ENCODE measurements at places on chromosomes 1 and 21. TPM values are rescaled to one million over a fixed set of nuclear protein-coding genes. Genes with fewer than 3 reads are reported as not detected.

UBE2U gene
- not detected for total RNA-seq

GRCh38 chr1:18199462-18199861 lies 91.9 kb downstream of the IGSF21 start:
- DNase-seq = no peak

DNA sequence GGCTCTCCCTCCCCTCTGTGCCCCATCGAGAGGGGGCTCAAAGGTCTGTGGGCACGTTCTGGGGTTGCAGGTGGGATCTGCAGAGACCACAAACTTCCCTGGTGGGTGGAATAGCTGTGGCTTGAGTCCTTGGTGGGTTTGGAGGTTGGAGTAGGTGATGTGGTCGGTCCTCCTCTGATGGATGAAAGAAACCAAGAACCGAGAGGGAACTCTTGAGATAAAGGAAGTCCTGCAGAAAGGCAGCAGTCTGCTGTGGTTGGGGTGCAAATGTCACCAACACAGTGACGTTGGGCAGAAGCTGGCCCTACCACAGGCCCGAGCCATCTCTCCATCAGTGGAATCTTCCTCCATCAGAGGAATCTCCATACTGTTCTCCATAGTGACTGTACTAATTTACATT lies 171.8 kb downstream of the FCRL5 start:
- DNase-seq = no peak

VASH2 gene
- 1.00 TPM for total RNA-seq

GRCh38 chr1:245330951-245331350 lies 176.2 kb downstream of the KIF26B start:
- no peak for DNase-seq

GRCh38 chr1:147214325-147214724 lies 10.8 kb downstream of the FMO5 start:
- DNase-seq = no peak

GRCh38 chr1:87723193-87723592 lies 394.5 kb downstream of the LMO4 start:
- DNase-seq = no peak

DNA sequence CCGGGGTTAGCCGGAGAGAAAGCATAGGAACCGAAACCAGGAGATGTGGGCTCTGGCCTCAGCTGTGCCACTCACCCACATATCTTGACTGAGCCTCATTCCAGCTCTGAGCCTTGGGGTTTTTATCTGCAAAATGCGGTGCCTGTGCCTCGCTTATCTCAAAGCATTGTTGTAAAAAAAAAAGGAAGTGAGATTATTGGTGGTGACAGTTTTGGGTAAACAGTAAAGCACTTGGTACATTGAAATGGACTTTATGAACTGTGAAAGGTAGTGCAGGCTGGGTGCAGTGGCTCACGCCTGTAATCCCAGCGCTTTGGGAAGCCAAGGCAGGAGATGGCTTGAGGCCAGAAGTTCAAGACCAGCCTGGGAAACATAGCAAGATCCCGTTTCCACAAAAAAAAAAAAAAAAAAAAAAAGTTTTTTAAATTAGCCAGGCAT lies 3.8 kb downstream of the PTAFR start:
- peak; percentile 41 for DNase-seq

- DNase-seq = no peak
Measured at GRCh38 chr1:75986478-75986877, 54.3 kb upstream of the ASB17 start.

MPL gene
- total RNA-seq = not detected

DNA sequence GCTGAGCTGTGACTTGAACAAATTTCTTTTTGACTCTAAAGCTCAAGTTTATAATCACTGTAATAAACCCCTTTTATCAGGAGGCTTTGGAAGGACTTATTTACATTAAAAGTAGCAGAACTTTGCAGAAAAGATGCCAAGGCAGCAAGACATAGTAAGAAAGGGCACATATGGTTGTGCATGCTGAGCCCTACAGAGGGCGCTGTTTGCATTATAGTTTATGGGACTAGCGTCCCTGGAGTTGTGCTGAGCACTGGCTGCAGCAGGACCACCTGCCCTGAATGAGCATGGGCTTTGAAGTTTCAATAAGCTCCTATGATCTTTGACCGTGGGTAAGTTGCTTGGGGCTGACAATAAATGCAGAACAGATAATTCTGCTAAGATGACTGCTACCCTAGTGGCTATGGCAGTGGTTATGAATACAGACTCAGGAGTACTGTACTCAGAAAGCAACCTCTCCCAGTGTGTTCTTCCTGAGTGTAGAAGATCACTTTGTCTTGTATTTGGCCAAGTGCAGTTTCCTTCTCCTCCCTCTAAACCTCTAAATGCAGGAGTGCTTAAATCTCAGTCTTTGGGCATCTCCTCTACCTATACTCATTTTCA lies 45.4 kb upstream of the USP1 start:
- peak; percentile 62 for DNase-seq

ATP1A2 gene
- not detected for total RNA-seq

LCE3E gene
- not detected for total RNA-seq

DNA sequence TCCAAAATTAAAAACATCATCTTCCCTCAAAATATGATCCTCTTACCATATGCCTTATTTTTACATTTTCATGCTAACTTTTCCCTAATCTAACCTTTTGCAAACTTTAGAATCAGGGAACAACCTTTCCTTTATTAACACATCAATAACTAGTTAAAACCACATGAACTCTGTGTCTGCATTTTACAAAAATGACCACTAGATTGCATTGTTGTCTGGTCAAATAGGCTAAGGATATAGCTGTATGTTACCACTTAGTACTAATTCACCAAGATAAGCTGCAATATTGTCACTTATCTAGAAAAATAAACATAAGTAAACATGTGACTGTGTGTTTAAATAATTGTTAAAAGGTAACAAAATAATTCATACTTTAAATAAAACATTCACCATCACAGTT lies 82.3 kb downstream of the DENND1B start:
- DNase-seq = peak; percentile 15

- no peak for DNase-seq
Measured at GRCh38 chr1:101959456-101959855, 37.3 kb downstream of the OLFM3 start.

GRCh38 chr1:209023790-209024189 lies 559.7 kb upstream of the CAMK1G start:
- DNase-seq = no peak

- no peak for DNase-seq
Measured at GRCh38 chr1:153058826-153059784, 1.8 kb upstream of the SPRR2A start.

LRRC53 gene
- total RNA-seq = not detected

- no peak for DNase-seq
Measured at GRCh38 chr1:161770250-161770649, 4.1 kb downstream of the ATF6 start.

- DNase-seq = no peak
Measured at GRCh38 chr1:90881034-90881433, 140.8 kb downstream of the ZNF644 start.

DNA sequence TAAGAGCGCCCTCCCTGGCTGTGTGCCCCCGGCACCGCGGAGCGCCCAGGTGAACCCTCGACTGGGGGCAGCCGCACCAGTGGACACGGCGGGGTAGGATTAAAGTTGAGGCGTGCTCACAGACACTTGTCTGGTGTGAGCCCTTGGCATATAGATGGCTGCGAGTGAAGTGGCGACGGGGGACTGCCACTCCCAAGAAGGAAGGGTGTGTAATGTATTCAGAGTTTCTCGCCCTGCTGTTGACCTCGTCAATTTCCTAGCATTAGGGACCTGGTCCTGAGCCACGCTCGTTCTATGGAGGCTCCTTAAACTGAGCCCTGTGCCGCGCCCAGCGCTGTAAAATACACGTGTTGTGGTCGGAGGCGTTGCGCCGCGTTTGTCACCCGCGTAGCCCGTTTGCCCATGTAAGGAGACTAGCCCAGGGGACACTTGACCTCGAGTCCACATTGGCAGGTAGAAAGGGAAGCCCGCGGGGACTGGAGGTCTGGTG lies 554 bp downstream of the EVA1C start:
- DNase-seq = no peak

- no peak for DNase-seq
Measured at GRCh38 chr1:34587761-34588160, 167.1 kb upstream of the GJB5 start.

DNA sequence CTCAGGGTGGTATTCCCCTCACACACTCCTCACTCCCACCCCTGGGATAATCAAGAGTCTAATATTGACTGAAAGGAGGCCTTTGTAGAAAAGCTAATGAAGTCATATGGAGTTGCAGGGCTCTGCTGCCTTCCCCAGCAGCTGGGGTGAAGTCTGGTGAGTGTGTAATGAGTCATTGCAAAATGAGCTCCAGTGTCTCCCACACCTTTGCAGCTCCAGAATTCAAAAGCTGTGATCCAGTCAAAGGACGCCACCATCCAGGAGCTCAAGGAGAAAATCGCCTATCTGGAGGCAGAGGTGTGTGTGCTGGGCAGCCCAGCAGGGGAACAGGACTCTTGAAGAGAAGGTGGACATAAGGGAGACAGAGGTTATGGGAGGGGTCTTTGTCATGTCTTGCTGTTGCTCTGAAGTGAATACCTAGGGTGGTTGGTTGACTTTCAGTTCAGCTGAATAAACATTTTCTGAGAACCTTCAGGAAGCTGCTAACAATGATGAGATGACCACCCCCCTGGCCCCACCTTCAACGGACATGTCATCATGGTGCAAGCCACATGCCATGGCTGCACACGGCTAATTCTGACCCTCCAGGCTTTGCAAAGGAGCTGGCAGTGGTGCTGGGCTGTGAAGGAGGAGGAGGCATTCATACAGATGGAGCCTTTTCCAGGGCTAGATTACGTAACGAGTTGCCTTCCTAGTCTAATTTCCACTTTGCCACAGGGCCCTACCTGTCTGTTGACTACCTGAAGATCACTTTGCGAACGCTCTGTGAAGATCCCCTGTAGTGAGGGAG lies 32.2 kb upstream of the SNX27 start:
- no peak for DNase-seq

PFKFB2 gene
- total RNA-seq = 9.4 TPM

DNA sequence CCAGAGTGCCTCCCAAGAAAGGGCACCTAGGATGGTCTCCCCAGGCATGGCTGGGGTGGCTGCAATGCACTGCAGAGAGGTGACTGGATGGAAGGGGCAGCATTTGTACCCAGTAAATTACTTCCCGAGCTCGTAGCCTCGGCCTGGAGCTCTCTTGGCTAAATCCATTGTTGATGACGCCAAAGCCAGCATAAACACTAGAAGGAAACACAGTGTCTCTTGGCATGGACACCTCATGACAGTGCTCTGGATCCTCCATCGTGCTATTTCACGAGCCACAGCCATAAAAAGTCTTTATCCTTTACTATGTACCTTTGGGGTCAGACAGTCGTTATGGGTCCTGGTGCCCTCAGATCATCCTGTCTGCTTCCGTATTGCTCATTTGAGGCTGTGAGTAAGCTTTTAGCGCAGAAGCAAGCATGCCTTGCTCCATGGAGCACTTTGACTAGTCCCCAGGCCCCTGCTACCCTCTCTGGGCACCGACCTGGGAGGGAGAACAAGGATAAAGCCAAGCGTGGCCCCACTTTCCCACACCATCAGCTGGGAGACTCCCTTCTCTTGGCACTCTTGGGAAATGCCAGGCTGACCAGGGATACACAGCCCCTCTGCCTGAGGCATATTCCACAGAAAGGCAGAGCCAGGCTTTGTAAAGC lies 10.3 kb upstream of the PRELP start:
- DNase-seq = no peak

PLPPR4 gene
- not detected for total RNA-seq

SLC1A7 gene
- total RNA-seq = not detected

GRCh38 chr1:106831511-106831910 lies 225.0 kb upstream of the PRMT6 start:
- no peak for DNase-seq

WNT2B gene
- total RNA-seq = 0.11 TPM

PLA2G2C gene
- total RNA-seq = not detected

- DNase-seq = no peak
Measured at GRCh38 chr1:165306543-165307434, 49.7 kb downstream of the LMX1A start.

FMO2 gene
- not detected for total RNA-seq

GRCh38 chr1:188129856-188130838 lies 1301.4 kb downstream of the PLA2G4A start:
- DNase-seq = no peak

DNA sequence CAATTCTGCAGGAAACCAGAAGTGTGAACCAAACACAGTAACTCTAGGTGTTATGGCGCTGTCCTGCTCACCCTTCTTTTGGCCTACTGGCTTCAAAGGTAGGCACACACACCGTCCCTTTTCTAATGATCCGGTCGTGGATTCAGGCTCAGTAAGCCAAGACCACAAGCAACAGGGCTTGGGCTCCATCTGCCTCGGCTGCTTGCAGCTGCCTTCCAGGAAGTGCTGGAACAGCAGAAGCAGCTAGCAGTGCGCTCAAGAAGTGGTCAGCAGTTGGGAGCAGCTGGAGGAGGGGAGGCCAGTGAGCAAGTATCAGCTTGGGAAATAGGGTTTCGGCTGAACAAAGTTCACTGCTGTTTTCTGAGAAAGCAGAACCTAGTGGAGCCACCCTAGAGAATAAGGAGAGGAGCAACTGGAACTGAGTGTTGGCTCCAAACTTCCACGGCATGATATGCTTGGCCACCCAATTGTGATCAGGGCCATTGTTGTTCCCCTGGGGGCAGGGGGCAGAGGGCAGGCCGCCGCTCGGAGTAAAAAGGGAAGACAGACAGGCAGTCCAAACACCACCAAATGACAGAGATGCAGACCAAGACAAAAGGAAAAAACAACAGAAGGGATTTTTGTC lies 173.4 kb downstream of the TOMM20 start:
- no peak for DNase-seq

DNA sequence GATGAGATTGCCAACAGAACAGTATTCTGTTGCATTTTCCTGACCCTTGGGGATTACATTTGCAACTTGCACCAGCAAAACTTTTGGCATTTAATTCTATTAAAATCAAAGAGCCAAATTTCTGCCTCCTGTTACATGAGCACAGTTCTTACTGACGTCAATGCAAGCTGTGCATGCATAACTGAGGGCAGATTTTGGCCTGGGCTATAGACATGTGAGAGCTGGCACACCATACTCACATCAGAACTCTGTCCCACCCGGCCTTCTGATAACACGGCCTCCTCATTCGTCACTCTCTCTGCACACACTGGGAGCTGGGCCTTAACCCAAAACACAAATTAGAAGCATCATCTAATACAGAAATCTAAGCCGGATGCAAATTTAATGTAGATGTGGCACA lies 31.5 kb downstream of the PAPPA2 start:
- no peak for DNase-seq

- DNase-seq = no peak
Measured at GRCh38 chr1:156926175-156926574, 5.7 kb downstream of the LRRC71 start.

DNA sequence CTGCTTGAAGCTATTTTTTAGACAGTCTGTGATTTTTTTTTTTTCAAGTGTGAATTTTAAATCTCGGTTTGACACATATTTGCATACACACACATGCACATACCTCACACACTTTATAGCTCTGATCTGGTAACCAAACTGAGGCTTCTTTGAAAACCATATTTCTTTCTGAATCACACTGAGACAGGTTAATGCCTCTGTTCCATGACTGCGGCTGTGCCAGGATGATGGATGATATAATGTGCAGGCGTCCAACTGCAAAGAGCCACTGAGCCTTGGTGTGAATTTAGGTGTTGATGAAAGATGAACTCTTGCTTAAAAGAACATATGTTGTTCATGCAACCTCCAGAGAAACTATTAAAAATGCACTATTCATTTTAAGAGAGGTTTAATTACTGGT lies 504.0 kb upstream of the OLFM3 start:
- DNase-seq = no peak
